Lung (tissue), 17 donors: ENCODE measurements at places on chromosomes 6 and 20. TPM values are rescaled to one million over a fixed set of nuclear protein-coding genes. Genes with fewer than 3 reads are reported as not detected.

The SLC22A3 gene
- polyA plus RNA-seq: 35.6 TPM

The ATP6V1G2 gene
- 0.56 TPM for polyA plus RNA-seq

GRCh38 chr6:155755452-155755851, 299.8 kb upstream of the NOX3 start:
- DNase-seq: no peak

- no peak for DNase-seq
Observed at GRCh38 chr6:116450769-116451740, 10.1 kb upstream of the CALHM6 start.

DNA sequence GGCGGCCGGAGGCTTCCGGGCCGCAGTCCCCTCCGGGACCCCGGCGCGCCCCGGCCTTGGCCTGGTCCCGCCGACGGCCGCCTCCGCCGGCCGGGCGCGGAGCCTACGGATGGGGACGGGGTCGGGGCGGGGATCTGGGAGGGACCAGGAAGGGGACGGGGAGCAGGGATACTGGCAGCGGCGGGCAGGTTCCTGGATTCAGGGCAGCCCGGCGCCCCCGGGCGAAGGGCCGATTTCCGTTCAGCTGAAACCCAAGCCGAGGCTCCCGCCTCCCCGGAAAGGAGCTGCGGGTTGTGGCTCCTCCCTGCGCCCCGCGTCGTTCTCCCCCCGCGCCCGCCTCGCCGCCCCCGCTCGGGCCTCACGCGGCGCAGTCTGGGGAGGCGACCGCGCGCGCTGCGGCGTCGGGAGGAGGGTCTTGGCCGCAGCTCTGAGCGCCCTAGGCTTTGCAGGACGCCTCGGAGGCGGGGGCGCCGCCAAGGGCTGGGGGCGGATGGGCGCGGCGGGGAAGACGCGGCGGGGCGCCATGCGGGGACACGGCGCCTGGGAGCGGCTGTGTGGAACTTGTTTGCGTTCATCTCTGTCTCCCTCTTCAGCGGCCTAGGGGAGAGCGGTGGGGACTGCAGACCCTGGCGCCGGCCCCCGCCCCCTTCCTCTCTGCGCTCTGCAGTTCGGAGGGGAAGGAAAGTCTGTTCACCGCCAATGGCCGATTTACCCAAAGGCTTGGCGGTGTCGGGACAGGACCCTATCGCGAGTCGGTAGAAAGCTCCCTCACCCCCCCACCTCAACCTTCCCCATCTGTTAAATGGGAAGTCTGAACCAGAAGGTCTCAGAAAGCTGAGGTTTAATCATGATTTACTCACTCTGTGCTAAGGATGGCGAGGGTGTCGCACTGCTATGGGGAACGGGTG, 22.7 kb upstream of the TMEM181 start:
- peak; percentile 42 for DNase-seq
